Right atrium auricular region (tissue), 2 donors: ENCODE measurements at places on chromosomes 11 and 22. TPM values are rescaled to one million over a fixed set of nuclear protein-coding genes. Genes with fewer than 3 reads are reported as not detected.

- H3K36me3 ChIP-seq: no peaks in the 10 kb centered on the region
- no peak for DNase-seq
- no peak overlapping the region for H3K4me3 ChIP-seq
- H3K4me1 ChIP-seq: no peaks in the 10 kb centered on the region
- no peaks in the 10 kb centered on the region for H3K27me3 ChIP-seq
Observed at GRCh38 chr11:10688401-10688800, 5.2 kb downstream of the IRAG1 start.

DNA sequence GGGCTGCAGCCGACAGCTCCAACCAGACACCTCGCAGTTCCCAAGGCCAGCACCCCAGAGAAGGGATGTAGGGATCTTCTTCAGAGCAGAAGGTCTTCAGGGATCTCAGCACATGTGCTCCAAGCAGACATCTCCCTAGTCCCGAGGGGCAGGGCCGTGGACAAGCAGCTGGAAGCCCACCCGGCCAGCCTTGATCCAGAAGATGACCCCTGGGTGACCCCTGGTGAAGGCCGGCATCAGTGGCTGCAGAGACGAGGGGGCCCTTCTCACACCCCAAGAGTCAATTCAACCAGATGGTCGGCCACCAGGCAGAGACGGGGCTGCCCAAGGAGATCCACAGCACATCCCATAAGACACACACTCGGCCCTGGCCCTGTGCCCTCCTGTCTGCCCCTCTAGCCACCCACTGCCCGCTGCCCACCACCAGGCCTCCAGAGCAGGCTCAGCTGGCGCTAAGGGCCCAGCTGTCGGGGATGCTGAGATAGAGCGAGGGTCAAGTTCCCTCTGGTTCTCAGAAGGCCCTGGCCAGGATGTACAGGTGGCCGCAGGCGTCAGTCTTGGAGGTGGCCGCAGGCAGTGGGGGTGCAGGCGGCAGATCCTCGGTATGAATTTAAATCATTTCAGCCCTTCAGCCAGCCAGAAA, 168.3 kb downstream of the BRD1 start:
- H3K36me3 ChIP-seq: no peaks in the 10 kb centered on the region
- no peak overlapping the region for H3K27ac ChIP-seq
- H3K4me1 ChIP-seq: no peaks in the 10 kb centered on the region
- H3K4me3 ChIP-seq: no peak overlapping the region
- DNase-seq: no peak

DNA sequence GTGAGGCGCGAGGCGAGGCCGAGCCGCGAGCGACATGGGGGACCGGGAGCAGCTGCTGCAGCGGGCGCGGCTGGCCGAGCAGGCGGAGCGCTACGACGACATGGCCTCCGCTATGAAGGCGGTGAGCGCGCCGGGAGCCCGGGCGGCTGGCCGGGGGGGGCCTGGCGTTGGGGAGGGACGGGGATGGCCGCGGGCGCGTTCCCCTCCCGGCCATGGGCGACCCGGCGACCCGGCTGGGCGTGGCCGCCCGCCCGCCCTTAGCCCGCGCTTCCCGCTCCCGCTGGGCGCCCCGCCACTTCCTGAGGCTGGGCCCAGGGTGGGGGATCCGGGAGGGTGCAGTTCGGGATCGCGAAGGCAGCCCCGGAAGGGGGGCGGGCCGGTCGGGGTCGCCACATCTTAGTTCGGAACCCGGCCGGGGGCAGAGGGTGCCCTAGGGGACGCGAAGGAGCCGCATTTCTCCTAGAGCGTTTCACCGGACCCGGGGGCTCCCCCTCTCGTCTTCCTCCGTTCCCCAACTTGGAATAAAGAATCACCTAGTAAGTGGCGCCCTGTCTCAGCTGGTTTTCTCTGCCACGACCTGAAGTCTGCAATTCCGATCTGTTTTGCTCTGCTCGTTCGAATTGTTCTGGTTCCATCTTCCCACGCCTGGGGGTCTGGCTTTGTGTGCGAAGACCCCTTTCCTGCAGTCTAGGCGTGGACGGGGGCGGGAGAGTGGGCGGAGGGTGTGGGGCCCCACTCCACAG, 536 bp downstream of the YWHAH start:
- H3K4me1 ChIP-seq: no peaks in the 10 kb centered on the region
- DNase-seq: peak; percentile 60
- no peaks in the 10 kb centered on the region for H3K27me3 ChIP-seq
- H3K4me3 ChIP-seq: peak overlapping the region; percentile 94

- H3K27me3 ChIP-seq: no peaks in the 10 kb centered on the region
- no peaks in the 10 kb centered on the region for H3K4me1 ChIP-seq
- no peak overlapping the region for H3K27ac ChIP-seq
- no peak for DNase-seq
- no peaks in the 10 kb centered on the region for H3K36me3 ChIP-seq
- no peak overlapping the region for H3K4me3 ChIP-seq
Observed at GRCh38 chr11:124608147-124608546, 3.1 kb upstream of the PANX3 start.

DNA sequence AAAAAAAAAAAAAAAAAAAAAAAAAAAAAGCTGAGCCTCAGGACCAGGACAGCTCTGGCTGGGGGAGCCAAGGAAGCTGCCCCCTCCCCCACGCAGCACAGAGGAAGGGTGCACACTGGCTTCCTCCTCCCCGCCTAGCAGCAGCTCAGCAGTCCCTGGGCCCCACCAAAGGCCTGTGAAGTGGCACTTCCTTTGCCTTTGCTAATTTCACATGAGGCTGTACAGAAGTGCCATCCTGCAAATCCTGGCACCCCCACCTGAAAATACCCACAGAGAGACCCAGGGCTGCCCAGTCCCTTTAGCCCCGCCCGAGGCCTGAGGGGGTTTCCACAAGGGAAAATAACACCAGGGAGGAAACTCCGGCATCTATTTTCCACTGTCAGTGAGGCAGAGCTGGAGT, 3.9 kb downstream of the RHOG start:
- H3K27me3 ChIP-seq: no peaks in the 10 kb centered on the region
- DNase-seq: no peak
- no peaks in the 10 kb centered on the region for H3K36me3 ChIP-seq
- H3K4me3 ChIP-seq: peak overlapping the region; percentile 0
- no peak overlapping the region for H3K27ac ChIP-seq

GRCh38 chr11:110431051-110431672, 1.4 kb downstream of the FDX1 start:
- H3K27me3 ChIP-seq: no peaks in the 10 kb centered on the region
- peak overlapping the region; percentile 95 for H3K27ac ChIP-seq
- no peaks in the 10 kb centered on the region for H3K36me3 ChIP-seq
- H3K4me3 ChIP-seq: peak overlapping the region; percentile 64

- H3K4me3 ChIP-seq: no peak overlapping the region
- peaks cover 37% of the 10 kb centered on the region for H3K4me1 ChIP-seq
- peak overlapping the region; percentile 34 for H3K27ac ChIP-seq
- no peaks in the 10 kb centered on the region for H3K27me3 ChIP-seq
- H3K36me3 ChIP-seq: peaks cover 79% of the 10 kb centered on the region
Observed at GRCh38 chr22:31099841-31100761, 7.3 kb downstream of the SELENOM start.

DNA sequence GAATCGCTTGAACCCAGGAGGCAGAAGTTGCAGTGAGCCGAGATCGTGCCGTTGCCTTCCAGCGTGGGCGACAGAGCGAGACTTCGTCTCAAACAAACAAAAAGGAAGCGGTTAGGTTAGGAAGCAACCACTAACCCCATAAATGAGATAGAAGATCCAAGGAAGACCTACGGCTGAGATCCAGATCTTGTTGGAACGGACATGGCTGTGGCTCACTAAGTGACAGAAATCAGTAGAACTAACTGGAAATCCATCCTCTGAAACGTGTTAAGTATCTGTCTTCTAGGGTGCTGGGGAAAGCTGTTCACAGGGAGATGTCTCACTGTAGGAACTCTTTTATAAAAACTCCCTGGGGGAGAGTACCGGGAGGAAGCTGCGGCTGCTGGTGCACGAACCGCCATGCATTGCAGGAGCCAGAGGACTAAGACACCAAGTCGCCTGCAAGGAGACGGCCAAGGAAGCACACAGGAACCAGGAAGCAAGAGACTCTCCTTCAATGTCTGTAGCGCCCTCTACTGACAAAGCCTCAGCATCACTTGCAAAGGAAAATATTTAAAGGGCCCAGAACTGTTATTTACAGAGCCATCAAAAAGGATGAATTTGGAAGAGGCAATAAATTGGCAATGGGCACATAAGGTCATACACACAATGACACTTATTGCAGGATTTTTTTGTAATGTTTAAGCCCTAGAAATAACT, 16.9 kb upstream of the SPTY2D1 start:
- peak; percentile 62 for DNase-seq
- no peak overlapping the region for H3K27ac ChIP-seq
- H3K4me3 ChIP-seq: no peak overlapping the region

GRCh38 chr22:24128021-24128420, 53.3 kb upstream of the SUSD2 start:
- no peaks in the 10 kb centered on the region for H3K27me3 ChIP-seq
- H3K4me1 ChIP-seq: no peaks in the 10 kb centered on the region
- no peak for DNase-seq
- H3K27ac ChIP-seq: no peak overlapping the region
- no peak overlapping the region for H3K4me3 ChIP-seq
- peaks cover 20% of the 10 kb centered on the region for H3K36me3 ChIP-seq

DNA sequence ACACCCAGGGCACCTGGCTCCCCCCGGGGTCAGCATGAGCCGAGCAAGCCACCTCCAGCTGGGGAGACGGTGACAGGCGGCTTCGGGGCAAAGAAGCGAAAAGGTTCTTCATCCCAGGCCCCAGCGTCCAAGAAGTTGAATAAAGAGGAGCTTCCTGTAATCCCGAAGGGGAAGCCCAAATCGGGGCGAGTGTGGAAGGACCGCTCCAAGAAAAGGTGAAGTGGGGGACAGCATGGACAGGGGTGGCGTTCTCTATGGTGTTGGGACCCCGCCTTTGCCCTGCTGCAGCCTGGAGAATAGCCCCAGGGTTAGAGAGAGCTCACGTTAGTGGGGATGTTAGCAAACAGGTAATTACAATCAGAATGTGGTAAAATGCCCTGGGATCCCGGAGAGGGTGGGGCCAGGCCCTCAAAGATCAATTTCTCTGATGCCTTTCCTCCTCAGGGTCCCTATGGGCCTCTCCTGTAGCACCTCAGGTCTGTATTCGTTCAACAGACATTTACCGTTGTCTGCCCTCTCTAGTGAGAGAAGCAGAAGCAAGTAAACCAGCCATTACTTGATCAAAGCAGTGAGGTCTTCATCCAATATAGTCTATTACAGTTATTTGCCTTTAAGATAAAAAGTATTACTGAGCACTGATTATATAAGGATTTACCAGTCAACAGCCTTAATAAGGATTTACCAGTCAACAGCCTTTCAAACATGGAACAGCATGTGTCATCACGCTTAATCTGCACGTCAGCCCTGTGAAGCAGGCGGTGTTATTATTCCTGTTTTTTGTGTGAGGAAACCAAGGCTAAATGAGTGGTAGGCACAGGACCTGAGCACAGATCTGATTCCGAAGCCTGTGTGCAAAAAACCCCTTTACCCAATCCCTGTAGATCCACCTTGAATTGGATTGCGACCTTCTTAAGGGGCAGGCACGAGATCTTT, 1.0 kb downstream of the CCDC86 start:
- peaks cover 41% of the 10 kb centered on the region for H3K4me1 ChIP-seq

- H3K4me3 ChIP-seq: no peak overlapping the region
- no peak overlapping the region for H3K27ac ChIP-seq
- DNase-seq: no peak
- no peaks in the 10 kb centered on the region for H3K27me3 ChIP-seq
- no peaks in the 10 kb centered on the region for H3K36me3 ChIP-seq
Observed at GRCh38 chr22:47207387-47207786, 444.9 kb downstream of the TBC1D22A start.

GRCh38 chr11:71172680-71173079, 79.7 kb downstream of the SHANK2 start:
- H3K27ac ChIP-seq: no peak overlapping the region
- no peaks in the 10 kb centered on the region for H3K4me1 ChIP-seq
- no peak for DNase-seq
- no peaks in the 10 kb centered on the region for H3K36me3 ChIP-seq
- no peak overlapping the region for H3K4me3 ChIP-seq

- no peak overlapping the region for H3K4me3 ChIP-seq
- peak overlapping the region; percentile 99 for H3K27ac ChIP-seq
Observed at GRCh38 chr22:38317995-38318715, 922 bp upstream of the CSNK1E start.

DNA sequence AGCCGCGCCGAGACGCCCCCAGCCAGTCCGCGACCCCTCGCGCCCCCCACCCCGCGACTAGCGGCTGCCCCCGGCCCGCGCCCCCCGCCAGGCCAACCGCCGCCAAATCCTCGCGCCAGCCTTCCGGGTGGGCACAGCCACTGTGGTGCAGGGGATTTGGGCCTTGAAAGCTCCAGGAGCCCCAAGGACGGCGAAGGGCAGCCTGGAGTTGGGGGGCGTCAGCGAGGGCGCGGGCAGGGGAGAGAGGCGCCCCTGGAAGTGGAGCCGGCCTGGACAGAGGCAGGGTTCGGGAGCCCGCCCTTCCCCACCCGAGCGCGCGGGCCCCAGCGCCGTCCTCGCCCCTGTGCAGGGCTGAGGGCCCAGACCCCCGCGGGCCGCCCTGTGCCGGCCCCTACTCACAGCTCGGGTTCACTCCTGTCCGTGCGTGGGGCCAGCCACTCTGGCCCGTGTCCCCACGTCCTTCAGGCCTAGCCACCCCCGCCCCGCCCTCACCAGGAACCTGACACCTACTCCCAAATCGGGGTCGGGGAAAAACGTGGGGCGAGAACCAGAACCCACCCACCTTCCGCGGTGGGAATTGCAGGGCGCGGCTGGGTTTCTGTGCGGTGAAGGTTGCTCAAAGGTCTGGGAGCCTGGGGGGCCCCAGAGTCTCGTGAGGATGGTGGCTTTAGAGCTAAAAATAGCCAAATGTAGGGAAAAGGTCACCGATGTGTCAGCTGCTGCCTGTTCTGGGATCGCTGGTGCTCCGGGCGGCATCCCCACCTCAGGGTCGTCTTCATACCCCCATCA, at the start of gene CPT1B:
Gene CPT1B (minus strand): TSS at position 441 of the 789 bp plus-strand sequence. CDS start 512 bp downstream, outside the sequence.
- peaks cover 46% of the 10 kb centered on the region for H3K4me1 ChIP-seq
- no peaks in the 10 kb centered on the region for H3K27me3 ChIP-seq
- peak within 1 kb of the TSS; percentile 58 for H3K4me3 ChIP-seq
- DNase-seq: no peak
- H3K36me3 ChIP-seq: peaks cover 28% of the 10 kb centered on the region

Gene DEFB131B
- not detected for total RNA-seq

Gene C1QTNF6
- 2.2 TPM for total RNA-seq

Gene CREBZF
- total RNA-seq: 11.6 TPM

Gene KCNJ11
- 18.7 TPM for total RNA-seq

Gene ZNF280A
- not detected for total RNA-seq

Gene NXPE4
- total RNA-seq: not detected

Gene BRSK2
- total RNA-seq: 0.19 TPM

Gene TIMM10B
- 19.8 TPM for total RNA-seq
